ENCODE measurements at places on chromosomes 16 and 17.

DNA sequence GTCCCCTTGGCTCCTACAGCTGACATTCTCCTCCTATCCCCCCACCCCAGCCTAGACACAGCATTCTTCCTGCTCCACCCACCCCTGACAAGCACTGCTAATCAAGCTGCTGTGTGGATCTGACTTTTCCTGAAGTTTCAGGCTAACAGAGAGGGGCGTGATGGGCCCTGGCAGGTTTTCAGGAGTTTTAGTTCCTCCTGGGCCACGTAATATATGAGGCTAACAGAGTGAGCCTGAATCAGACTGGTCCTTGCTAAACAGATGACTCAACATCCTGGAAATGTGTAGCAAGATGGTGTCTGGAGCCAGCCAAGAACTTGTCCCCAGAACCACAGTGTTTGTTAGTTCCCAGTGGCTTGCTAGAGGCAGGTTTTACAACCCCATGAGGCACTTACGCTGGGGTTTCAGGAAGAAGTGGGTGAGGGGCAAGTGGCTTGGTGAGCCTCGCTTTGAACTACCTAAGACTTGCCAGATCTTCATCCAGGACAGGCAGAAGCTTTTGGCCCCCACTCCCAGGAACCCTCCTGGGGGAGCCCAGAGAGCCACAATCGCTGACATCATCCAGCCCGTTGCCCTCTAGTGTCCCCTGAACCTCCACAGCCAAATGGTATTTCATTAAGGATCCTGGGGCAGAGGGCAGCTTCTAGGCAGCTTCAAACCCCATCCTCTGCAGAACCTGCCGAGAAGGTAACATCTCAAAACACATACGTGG, 15.9 kb downstream of the TMEM92 start:
- DNase-seq: peak; percentile 98

DNA sequence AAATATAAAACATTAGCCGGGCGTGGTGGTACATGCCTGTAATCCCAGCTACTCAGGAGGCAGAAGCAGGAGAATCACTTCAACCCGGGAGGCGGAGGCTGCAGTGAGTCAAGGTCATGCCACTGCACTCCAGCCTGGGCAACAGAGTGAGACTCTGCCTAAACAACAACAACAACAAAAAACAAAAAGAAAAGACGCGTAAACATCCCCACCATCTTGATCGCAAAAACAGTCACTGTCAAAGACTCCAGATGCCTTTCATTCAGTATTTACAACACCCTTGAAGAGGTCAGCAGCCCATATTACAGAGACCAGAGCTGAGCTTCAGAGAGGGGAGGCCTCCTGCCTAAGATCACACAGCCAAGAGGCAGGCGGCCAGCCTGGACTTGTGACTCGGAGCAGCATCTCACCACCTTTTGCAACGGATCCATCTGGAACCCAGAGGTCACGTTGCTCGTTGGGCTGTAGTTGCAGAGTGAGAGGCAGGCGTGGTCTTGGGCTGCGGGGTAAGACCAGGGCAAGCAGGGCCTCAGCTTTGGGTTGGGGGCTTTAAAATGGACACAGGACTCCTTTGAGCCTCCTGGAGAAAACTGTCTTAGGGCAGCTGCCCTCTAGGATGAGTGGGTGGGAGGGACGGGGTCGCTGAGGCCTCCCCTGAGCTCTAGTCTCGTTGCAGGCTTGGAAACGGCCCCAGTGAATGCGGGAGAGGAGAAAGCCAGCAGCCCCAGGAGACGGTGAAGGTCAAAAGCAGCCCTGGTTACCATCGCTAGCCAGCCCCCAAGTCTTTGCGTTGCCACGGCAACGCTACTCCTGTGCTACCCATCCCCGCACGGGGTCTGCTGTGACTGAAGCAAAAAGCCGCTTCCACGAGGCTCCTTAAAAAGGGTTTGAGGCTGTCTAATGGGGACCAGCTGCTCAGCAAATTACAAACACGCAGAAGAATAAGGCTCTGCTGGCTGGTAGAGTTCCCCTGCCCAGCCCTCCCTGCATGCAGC, 26.1 kb downstream of the LGALS3BP start:
- no peak for DNase-seq

DNA sequence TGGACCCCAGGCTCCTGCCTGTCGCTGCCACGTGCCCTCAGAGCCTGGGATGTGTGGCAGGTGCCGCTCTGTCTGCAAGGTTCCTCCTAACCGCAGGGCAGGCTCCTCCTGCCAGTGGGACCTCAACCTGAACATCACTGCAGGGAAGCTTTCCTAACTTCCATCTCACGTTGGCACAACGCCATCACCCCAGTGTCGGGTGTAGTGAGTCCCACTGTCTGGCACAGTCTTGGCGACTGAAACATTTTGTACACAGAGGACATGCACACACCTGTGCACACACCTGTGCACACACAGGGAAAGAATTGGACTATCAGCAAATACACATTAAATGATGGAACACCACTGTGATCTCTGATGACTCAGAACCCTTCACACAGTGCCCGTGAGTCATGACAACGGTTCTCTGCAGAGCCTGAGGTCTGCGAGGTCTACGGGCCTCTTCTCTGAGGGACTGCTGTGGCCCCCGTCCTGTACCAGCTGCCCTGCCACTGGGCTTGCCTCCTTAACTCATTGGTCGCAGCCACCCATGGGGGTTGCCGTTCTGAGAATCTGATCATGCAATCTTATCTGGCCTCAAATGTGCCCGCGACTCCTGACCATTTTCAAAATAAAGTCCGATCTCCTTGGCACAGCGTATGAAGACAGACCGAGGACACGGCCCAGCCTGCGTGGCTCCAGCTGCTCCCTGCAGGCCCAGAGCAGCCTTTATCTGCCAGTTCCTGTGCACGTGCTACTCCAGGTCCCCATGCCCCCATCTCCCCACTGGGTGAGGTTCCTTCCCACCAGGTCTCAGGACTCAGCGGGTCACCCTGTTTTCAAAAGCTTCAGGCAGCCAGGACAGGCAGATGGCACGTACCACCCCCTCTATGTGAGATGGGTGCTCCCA, 7.6 kb downstream of the CCDC57 start:
- peak; percentile 89 for DNase-seq

DNA sequence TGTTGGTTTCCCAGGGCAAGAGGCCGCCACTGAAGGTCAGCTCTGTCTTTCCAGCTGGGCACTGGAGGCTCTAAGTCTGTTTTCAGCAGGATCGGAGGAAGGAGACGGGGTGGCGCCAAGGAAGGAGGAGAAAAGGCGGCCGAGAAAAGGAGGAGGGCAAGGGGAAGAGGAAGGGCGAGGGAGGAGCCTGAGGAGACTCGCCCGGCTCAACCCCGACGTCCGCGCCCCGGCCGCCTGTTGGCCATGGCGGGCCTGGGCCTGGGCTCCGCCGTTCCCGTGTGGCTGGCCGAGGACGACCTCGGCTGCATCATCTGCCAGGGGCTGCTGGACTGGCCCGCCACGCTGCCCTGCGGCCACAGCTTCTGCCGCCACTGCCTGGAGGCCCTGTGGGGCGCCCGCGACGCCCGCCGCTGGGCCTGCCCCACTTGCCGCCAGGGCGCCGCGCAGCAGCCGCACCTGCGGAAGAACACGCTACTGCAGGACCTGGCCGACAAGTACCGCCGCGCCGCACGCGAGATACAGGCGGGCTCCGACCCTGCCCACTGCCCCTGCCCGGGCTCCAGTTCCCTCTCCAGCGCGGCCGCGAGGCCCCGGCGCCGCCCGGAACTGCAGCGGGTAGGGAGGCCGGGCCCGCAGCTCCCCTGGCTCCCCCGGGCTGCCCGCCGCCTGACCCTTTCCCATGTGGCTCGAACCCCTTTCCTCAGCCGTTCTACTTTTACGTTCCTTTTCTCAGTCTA, at the start of gene RNF135:
RNF135 (plus strand) TSS at position 209 of the 737 bp plus-strand sequence; CDS start at position 244, 35 bp downstream.
- DNase-seq: peak; percentile 91

DNA sequence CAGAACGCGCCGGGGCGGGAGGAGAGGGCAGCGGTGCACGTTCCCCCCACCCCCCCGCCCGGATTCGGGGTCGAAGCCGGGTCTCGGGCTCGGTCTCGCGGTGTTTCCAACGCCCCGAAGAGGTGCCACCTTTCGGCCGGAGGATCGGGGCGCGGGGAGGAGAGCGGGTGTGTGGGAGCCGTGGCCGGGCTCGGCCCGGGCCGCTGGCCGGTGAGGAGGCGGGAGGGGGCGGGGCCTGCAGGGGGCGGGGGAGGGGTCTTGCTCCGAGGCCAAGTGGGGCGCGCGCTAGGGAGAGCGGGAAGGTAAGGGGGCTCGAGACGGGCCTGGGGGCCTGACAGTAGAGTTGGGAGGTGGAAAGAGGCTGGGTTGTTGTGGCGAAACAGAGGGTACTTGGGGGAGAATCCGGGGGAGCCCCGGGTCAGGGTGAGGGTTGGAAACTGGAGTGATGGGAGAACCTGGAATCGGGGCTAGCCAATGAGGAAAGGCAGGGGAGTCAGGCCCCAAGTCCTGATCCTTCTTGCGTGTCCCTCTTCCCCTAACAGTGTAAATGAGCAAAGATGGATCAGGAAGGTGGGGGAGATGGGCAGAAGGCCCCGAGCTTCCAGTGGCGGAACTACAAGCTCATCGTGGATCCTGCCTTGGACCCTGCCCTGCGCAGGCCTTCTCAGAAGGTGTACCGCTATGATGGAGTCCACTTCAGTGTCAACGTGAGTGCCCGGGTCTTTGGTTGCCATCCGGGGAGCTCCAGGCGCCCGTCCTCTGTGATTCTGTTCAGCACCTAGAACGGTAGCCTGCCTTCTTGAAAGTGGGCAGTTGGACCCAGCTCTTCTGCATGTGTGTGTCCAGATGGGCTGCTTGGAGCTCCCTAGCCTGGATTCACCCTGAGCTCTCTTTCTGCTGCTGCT, 873 bp downstream of the SETD1A start:
- peak; percentile 60 for DNase-seq

DNA sequence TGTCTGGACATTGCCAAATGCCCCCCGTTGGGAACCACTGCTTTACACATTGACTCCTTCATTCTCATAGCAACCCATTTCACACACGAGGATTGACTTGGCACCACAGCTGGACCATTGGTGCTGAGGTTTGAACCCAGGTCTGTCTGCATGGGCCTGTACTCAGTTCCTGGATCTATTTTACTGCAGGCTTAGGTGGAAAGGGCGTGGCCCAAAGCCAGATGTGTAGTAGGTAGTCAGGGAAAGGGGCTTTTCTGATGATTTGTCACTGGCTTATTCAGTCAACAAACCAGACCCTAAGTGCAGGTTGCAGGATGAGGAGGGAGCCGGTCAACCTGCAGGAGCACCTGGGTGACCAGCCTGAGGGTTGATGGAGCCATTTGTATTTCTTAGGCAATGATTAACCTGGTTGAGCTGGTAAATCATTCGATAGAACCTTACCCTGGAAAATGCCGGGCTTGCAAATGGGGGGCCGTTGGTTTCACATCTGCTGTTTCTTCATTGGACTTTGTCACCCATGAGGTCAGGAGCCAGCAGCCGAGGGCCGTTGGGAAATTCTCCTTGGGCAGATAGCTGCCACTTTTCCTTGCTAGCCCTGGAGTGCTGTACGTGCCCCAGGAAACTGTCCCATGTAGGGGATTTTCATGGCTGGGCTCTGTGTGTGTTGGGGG, 104.4 kb downstream of the CMIP start:
- no peak for DNase-seq

- DNase-seq: no peak
These were observed 234.5 kb upstream of the MYOCD start for GRCh38 chr17:12431188-12431587.

GRCh38 chr16:75379911-75380847, 53.1 kb downstream of the CFDP1 start:
- DNase-seq: peak; percentile 13

DNA sequence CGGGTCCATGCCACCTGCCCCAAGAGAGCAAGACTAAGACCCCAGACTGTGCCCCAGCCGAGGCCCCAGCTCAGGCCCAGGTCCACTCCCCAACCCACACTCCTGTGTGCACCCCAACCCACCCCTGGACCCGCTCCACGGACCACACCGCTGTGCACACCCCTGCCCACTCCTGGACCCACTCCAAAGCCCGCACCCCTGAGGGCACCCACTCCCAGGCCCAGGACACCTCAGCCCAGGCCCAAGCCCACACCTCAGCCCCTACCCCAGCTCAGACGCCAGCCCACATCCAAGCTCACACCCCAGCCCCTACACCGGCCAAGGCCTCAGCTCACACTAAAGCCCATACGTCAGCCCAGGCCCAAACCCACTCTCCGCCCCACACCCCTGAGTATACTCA, 1.1 kb downstream of the SPEM3 start:
- DNase-seq: no peak

GRCh38 chr17:44095647-44096496, 25.3 kb downstream of the G6PC3 start:
- peak; percentile 97 for DNase-seq

DNA sequence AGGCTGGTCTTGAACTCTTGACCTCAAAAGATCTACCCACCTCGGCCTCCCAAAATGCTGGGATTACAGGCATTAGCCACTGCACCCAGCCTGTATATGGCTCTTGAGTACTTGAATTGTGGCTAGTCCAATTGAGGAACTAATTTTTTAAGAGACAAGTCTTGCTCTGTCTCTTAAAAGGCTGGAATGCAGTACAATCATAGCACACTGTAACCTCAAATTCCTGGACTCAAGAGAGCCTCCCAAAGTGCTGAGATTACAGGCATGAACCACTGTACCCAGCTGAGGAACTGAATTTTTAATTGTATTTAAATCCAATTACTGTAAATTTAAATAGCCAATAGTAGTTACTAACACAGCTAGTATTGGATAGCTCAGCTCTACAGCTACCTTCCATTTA, 50.6 kb downstream of the MED13 start:
- DNase-seq: no peak

DNA sequence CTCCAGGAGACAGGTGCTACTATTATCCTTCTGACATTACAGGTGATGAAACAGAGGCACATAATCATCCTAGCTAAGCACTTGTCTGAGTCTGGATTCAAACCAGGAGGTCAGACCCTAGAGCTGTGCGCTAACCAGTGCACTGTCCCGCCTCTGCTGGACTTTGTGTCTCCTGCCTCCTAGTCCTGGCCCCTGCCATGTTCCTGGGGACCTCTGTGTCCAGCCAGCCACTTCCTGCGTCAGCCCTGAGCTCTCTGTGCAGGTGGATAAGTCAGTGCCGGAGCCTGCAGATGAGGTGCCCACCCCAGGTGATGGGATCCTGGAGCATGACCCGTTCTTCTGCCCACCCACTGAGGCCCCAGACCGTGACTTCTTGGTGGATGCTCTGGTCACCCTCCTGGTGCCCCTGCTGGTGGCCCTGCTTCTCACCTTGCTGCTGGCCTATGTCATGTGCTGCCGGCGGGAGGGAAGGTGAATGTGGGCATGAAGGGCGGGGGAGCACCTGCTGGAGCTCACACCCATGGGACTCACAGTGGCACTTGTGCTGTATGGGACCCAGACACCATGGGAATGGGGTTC, 4.2 kb downstream of the SGCA start:
- no peak for DNase-seq

- DNase-seq: no peak
These were observed 3.3 kb upstream of the CMTM1 start for GRCh38 chr16:66562986-66563385.
